ENCODE measurements at places on chromosomes 16 and 17.

DNA sequence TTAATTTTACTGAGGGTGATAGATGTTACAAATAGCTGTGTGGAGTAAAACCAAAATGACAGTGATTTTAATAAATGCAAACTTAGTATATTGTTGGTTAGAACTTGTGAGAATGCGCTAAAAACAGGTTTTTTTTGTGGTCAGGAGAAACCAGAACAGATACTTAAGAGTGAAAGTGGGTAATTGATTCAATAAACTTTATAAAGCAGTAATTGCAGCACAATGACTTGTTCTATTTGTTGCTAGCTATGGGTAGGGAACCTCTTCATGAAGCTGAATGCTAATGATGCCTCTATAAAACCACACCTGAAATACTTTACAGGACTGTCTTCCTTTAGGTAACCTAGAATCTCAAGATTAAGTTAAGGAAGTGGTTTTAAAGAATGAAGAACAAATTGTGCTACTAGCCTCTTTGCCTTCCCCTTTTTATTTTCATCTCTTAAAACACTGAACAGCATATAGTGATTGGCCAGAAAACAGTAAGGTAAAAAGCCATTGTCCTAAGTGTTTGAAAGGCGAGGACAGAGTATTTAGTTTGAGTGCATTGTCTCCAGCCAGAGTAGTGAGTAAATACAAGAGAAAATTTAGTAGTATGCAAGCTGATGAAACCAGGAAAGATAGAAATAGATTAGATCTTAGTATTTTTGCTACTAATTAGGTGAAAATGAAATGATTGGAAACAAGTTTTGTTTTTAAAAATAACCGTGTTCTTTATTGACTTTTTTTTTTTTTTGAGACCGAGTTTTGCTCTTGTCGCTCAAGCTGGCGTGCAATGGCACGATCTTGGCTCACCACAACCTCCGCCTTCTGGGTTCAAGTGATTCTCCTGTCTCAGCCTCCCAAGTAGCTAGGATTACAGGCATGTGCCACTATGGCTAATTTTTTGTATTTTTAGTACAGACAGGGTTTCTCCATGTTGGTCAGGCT lies 6.0 kb downstream of the GGNBP2 start:
- DNase-seq: peak; percentile 55

DNA sequence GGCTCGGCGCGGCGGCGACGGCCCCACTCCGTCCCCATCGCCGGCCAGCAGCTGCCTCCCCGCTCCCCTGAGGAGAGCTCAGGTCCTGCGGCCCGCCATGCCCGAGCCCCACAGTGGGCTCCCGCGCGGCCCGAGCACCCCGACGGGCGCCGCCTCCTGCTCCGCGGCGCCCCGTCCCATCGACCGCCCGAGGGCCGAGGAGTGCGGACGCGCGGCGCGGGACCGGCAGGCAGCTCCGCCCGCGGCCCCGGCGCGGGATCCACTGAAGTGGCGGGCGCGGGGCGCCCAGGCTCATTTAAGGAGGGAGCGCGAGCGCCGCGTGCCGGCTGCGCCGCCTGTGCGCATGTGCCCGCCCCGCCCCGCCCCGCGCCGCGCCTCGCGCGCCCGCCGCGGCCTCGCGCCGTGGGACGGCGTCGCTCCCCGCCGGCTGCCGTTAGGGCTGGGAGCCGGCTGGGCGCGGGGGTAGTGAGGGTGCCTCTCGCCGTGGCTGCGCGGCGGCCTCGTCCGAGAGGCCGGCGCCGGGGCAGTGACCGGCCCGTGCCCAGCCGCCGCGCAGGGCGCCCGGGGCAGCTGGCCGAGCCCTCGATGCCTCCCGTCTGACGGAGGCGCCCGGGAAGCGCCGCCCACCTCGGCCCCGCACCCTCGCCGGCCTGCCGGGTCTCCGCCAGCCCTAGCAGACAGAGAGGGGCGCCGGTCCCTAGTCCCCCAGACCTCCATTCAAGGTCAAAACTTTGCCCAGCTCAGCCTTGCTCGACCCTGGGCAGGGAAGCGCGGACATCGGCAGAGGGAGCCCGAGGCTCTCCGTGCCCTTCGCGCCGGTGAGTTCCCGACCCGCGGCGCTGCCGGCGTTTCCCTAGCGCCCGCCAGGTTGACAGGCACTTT lies at the start of gene NETO2:
TSS of gene NETO2 (minus strand) at position 269 of the 882 bp plus-strand sequence. CDS start 333 bp downstream, outside the sequence.
- DNase-seq: peak; percentile 85

DNA sequence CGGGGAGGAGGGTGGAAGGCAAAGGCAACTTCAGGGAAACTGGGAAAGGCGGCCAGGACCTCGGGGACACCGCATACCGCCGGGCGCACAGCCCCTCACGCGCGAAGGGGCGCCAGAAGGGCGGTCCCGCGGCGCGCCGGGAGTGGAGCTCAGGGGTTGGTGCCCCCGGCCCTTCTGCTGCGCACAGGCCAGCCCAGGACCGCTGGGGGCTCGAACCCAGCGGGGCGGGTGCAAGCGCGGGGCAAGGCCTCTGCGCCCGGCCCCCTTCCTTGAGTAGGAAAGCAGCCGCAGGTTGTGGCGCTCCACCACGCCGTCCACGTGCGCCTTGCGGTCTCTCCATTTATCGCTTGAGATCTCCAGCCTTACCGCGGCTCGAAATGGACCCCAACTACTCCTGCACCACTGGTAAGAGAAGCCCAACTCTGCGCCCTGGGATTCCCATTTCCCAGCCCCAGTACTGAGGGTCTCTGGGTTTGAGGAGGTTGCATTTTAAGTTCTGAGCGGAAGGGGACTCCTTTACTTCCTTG lies 3.0 kb upstream of the MT1A start:
- DNase-seq: no peak

DNA sequence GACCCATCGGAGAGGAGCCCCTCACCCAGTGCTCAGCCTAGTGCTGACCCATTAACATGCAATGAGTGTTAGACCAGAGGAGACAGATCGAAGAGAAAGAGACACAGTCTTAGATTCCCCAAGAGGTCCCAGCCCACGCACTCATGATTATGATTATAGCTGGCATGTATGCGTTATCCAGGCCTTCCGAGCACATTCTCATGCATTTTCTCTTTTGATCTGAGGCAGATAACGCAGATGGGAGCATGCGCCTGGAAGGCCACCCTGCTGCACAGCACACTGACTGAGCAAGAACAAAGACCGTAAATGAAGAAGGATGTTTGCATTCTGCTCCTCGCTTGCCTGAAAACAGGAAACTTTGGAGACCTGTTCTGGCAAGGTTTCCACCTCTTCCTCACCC lies 232.7 kb downstream of the SOX9 start:
- DNase-seq: no peak

DNA sequence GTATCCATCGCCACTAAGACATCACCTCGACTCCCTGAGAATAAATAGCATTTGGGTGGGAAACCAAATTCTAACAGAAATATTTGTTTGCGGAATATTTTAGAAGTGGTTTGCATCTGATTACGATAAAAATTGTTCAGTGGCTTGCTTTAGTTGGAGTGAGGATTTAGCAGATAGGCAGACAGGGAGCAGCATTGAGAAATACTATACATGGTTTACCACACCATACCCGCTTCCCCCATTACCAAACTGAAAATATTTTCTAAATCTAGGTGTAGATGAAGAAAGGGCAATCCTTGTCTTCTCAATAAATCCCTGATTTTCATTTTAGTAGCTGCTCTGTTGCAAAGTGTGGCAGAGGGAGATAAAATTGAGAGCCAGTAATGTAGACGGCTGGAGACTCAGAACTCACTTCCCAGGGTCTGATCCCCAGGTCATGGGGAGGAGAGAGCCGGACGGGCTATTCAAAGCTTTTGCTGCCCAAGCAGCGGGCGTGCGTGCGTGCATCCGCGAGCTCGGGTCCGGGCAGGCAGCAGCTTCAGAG lies 808 bp upstream of the BAHCC1 start:
- no peak for DNase-seq

- DNase-seq: no peak
Observed at GRCh38 chr17:42023524-42024349, 3.8 kb downstream of the NKIRAS2 start.
